ENCODE measurements at places on chromosomes 2 and 18.

- DNase-seq, result no peak
Measured at GRCh38 chr2:235061656-235062055, 109.8 kb downstream of the SH3BP4 start.

GRCh38 chr2:62653582-62654422 is 51.7 kb upstream of the EHBP1 start:
- no peak for DNase-seq

- peak; percentile 39 for DNase-seq
Measured at GRCh38 chr2:241107031-241107783, 5.1 kb upstream of the MTERF4 start.

- no peak for DNase-seq
Measured at GRCh38 chr18:28854964-28855363, 678.0 kb upstream of the CDH2 start.

- no peak for DNase-seq
Measured at GRCh38 chr2:106223347-106223746, 29.2 kb upstream of the UXS1 start.

- DNase-seq, result no peak
Measured at GRCh38 chr2:234491897-234492296, 5.0 kb downstream of the ARL4C start.

DNA sequence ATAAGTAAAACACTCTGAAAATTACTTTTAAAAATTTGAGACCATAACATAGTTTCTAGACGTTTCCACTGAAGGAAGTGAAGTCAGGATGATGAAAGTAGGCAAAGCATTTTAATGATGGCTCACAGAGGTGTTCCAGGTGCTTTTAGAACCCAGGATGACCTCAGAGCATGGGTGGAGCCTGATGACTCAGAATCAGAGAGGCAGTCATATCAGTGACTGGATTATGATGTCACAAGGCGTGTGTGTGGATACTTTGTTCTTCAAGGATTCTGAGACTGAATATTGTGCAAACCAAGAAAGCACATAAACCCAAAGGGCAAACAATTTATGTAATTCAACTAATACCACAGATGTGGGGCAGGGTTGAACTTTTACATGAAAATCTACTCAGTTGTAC is 208.0 kb upstream of the FBXO11 start:
- DNase-seq, result no peak

- no peak for DNase-seq
Measured at GRCh38 chr2:2992634-2993033, 385.0 kb downstream of the EIPR1 start.

DNA sequence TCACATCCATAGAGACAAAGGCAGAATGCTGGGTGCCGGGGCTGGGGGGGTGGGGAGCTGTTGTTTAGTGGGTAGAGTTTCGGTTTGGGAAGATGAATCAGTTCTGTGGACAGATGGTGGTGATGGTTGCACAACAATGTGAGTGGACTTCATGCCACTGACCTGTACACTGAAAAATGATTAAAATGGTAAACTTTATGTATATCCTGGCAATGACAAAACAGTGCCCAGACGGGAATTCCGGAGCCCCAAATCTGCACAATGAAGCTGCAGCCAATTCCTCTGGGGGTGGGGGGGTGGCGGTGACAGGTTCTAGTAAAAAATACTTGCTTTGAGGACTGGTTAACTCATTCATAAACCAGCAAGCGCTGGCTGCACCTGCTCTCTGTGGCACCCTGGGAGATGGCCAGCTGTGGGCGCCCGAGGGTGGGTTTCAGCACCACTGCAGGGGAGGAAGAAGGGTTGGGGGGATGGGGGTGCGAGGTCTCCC is 81.8 kb upstream of the HPCAL1 start:
- DNase-seq, result no peak

DNA sequence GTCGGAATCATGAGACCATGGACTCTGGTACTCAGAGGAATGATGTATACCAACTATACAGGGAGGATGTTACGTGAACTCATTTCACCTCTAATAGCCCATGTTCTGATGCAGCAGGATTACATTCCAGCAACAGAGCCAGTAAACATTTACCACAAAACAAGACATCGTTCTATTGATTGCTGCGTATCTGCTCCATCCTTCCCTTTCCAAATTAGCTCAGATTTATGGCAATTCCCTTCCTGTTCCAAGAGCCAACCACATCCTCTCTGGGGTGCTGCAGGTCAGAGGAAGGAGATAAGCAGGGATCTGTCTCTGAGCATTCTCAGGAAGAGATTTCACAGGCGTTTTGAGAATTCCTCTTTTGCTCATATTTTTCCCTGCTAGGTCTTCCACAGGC is 98.3 kb downstream of the KLF7 start:
- no peak for DNase-seq

DNA sequence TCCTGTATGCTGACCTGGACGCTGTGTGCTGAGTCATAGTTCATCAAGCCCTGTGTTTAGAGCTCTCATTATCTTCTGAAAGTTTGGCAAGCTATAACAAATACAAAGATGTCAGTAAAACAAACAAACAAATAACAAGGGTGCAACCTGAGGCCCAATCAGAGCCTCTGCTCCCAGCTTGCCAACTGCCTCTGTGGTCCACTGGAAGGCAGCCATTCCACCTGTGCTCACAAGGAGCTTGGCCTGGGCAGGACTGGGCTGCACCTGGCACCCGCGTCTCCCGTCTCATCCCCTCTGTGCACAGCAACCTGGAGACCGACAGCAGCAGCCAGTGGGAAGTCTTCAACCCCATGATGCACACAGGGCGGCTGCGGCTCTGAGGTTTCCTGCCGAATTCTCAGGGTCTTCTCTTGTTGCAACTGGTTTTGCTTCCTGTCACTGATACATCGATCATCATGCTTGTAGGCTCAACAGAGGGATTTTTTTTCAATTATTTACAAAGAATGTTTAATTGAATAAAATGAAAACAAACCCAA is 97.8 kb downstream of the TMEM18 start:
- DNase-seq, result no peak

GRCh38 chr2:84467389-84467788 is 8.3 kb upstream of the SUCLG1 start:
- no peak for DNase-seq

Data from sigmoid colon (tissue), 7 donors.